ENCODE measurements at places on chromosomes 16 and 17. TPM values are rescaled to one million over a fixed set of nuclear protein-coding genes. Genes with fewer than 3 reads are reported as not detected.

The KLHL10 gene
- total RNA-seq, result not detected

DNA sequence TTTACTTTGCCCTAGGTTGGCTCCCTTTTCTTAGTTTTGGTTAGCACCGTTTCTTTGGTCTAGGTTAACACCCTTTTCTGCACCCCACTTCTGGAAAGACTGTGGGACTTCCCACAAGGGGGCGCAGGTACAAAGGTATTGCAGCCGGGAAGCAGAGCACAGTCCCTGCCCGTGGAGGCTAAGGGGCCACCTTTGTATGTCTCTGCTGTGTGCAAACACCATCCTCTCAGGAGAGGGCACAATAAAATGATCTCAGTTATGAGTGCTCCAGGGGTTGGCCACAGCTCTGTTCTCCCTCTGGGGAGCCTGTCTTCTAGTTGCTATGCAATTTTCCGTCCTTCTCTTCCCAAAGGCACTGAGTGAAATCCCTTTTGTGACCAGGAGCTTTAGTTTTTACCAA is 28.4 kb upstream of the TMC5 start:
- DNase-seq, result no peak

GRCh38 chr16:81140930-81141780 is 45.0 kb upstream of the GCSH start:
- no peak for DNase-seq

DNA sequence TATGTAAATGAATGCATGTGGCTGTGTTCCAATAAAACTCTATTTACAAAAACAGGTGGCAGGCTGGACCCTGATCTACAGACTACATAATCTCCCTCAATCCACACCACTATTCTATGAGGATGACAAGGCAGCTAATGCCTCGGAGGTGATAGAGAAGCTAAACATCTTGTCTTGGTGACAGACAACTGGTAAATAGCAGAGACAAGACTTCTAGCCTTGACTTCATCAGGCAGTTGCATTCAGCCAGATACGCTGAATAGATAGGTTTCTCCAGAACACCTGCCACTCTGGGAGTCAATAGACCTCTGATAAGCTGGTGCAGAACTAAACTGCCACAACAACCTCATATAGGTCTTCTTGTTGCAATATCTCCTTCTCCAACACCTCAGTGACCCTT is 3.3 kb downstream of the ATPAF2 start:
- DNase-seq, result no peak

GRCh38 chr17:9024497-9024896 is 3.2 kb downstream of the NTN1 start:
- no peak for DNase-seq

- no peak for DNase-seq
Measured at GRCh38 chr16:2979669-2980226, 498 bp downstream of the PKMYT1 start.

DNA sequence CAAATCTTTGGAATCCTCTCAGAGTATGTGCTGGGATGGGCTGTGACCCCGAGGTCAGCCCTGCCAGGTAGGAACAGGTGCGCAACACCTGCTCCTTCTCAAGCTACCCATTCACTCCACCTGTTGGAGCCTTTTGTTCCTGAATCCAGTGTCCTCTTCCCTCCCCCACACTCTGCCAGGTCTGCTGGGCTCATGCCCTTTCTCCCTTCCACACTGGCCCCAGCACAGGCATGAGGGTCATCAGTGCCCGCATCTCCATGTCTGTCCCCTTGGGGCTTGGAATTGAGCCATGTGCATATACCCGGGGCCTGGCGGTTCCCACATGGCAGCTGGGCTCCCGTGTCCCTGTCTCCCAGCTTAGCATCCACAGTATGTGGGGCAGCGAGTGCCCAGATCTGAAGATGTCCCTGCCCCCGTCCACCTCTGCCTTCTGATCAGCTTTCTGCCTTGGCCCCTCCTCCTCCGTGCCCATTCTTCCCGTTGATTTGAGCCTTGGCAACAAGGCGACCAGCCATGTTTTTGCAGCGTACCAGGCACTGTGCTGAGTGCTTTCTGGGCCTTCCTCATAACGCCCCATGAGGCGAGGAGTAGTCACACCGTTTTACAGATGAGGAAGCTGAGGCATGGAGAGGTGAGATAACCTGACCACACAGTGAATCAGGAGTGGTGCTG is 102.2 kb downstream of the RAP1GAP2 start:
- DNase-seq, result no peak

DNA sequence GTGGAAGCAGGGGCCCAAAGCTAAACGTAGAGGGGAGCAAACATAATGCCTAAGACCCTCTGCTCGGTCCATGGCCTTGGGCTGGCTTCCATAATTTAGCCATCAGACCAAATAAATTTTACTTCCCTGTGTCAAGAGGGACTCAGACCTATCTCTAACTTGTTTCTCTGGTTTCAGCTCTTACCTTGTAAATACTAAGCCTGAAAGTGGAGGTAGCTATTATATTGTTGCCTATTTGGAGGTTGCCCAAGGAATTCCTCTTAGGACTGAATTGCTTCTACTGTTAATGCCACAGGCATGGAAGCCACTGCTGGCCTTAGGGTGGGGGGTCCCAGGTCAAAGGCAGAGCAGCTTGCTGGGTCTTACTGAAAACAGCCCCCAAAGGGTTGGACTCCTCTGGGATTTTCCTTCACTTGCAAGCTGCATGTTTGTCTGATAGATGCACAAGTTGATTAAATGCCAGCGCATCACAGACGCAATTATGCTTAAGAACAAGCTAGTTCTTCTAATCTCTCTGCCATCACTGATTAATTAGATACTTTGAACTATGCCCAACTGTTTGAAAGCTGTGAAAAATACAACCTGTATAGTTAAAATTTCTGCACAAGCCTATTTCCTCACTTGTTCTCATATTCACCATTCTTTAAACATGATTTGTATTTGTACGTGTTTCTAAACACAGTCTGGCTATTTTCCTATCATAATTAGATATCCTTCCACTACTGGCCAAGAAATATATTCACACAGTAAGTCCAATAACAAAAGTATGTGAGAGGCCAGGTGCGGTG is 67.9 kb upstream of the HAS3 start:
- no peak for DNase-seq
